A549 treated with GW870086 at 1 μM for 4 hours (cell line): ENCODE measurements at places on chromosomes 3 and 15. TPM values are rescaled to one million over a fixed set of nuclear protein-coding genes. Genes with fewer than 3 reads are reported as not detected.

Gene TMEM45A
- total RNA-seq, result 1.9 to 2.6 TPM (median 2.2 TPM) in 5 replicates

Gene TIMP4
- total RNA-seq, result 11.1 to 14.2 TPM (median 12.9 TPM) in 5 replicates

Gene EFCC1
- total RNA-seq, result 0.06 TPM in 1 of 5 replicates, not detected in the others

Gene FGF7
- total RNA-seq, result not detected in 5 replicates
